ENCODE measurements at places on chromosomes 16 and 17.

DNA sequence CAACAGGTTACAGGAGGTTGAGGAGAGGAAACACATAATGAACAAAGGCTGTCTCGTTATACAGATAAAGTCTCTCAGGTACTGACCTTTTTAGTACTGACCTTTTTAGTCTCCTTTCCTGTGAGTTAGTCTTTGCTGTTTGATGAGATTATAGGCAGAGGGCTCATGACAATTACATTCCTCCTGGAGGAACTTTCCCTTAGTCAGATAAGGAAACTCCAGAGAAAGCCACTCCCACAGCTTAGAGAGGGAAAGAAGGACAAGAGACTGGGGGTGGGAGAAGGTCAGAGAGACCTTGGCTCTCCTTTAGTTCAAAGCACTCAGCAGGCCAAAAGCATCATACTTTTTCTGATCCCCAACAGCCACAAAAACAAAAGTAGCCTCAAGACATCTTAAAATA lies 15.3 kb upstream of the PSMD7 start:
- DNase-seq = no peak

DNA sequence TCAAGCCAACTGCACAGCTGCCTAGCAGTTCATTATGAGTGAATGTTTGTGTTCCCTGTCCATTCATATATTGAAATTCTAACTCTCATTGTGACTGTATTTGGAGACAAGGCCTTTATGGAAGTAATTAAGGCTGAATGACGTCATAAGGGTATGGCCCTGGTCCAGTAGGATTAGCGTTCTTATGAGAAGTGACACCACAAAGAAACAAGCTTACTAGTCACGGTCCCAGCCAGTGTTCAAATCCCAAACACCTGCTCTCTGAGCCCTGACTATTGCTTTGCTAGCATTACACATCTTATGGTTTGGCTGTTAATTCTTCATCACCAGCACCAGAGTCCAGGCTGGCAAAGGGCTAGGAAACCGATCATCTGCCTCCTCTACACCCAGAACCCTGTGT lies 2.2 kb downstream of the ZNF668 start:
- no peak for DNase-seq

GRCh38 chr17:15341385-15341849 lies at the start of gene TEKT3:
TSS of gene TEKT3 (minus strand) at chr17:15341597. CDS start at chr17:15331585, 10,012 bp downstream.
- DNase-seq = peak; percentile 15

DNA sequence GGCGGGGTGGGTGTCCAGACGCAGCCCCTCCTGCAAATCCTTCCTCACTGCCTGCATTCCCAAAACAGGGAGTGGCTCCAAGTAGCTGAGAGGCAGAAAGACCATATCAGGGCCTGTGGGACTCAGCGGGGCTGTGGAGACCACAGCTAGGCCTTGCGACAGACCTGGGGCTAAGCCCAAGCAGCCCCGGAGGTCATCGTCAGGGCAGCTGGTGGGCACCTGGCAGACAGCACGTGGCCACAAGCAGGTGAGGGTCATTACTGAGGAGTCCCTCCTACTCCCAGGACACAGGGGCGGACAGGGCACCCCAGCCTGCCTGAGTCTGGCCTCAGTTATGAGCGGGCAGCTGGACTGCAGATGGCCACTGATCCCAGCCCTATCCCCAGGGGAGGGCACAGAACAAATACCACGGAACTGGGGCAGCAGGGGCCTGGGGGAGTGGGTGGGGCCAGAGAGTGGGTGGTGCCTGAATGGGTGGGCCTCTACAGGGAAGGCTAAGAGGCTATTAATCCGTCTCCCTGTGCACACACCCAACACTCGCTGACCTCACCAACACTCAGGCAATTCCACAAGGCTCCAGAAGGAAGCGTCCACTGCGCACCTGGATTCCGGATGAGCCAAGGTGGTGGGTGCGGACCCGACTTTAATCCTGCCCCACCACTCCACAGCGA lies 8.5 kb downstream of the HS3ST6 start:
- DNase-seq = no peak

DNA sequence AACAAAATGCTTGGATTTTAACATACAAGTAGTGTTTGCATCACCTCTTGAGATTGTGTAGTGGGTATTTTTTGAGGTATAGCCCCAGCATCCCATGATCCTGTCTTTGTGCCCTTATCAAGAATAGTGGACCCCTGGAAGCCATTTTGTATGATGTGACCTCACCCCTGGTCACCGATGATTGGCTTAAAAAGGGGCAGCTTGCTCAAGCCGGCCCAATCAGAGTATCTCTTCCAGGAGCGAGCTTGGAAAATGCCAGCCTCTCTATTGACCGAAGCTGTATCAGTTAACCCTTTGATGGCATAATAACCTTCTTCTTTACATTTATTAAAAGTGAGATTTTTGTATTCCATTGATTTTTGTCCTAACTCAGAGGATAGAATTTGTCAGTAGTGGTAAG lies 55.5 kb upstream of the FAM20A start:
- DNase-seq = no peak

GRCh38 chr17:77691216-77692085 lies 267.1 kb upstream of the TNRC6C start:
- DNase-seq = no peak

- DNase-seq = no peak
Observed at GRCh38 chr17:17408236-17408794, 68.5 kb upstream of the MED9 start.

GRCh38 chr17:81685108-81685507 lies 1.3 kb downstream of the HGS start:
- DNase-seq = no peak

DNA sequence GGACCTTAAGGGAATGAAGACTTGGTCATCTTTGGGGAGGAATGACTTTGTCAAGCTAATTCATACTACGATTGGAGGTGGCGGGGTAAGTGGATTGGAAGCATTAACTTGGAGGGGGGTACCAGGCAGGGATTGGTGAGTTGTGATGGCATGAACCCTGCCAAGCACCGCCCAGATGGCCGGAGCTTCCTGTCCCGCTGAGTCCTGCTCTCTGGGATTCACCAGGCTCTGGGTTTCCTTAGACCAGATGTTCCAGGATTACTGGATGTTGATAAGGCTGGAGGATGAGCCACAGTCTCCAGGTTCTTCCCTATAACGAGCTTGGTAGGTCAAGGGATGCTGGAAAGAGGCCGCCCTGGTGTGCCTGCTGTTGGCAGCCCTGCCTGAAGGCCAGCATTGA lies 154.9 kb downstream of the SDK2 start:
- DNase-seq = no peak

GRCh38 chr17:63676584-63676983 lies 23.3 kb downstream of the LIMD2 start:
- no peak for DNase-seq

DNA sequence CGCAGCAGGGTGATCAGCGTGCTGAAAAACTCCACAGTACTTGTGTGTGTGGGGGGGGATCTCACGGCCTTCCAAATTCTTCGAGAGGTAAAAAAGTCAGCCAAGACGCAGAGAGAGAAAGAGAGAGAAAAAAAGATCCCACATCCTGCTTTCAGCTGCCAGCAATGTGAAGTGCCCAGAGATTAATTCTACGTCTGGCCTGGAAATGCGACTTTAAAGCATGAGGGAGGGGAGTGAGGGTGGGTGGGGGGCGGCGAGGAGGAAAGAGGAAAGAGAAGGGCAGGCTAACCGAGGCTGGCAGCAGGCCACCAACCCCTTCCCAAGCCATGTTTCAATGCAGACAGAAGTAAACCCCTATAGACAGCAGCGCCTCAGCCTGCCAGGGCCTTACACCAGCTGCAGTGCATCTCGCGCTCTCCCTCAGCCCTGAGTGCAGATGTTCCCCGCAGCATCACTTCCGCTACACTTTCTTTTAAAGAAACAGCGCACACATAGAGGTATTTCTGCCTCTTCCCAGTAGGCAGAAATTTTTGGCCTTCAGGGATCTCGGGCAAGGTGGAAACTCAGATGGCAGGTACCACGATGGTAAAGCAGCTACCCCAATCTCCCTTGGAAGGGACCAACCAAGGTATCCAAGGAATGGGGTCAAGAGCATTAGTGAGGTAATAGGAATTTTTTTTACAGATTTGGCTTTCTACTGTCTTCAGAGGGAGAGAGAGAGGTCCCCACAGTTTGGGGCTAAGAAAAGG lies 87.8 kb downstream of the SMG6 start:
- peak; percentile 52 for DNase-seq

DNA sequence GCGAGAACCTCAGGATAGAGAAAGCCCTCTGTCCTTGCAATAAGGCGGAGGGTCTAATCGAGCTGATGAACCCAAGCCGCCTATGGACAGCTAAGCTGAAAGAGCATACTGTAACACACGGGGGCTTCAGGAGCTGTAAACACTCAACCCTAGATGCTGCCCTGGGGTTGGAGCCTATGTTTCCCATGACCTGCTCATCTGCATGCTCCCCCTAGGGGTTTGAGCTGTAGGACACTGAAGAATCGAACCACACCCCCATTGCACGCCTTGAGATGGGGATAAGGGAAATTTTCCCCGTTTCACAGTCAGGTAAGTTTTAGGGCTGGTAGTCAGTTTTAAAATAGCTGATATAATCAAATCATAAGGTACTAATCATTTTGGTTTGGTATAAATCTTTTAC lies 675.6 kb upstream of the CDH8 start:
- DNase-seq = no peak

- no peak for DNase-seq
Observed at GRCh38 chr17:43832168-43832975, 574 bp downstream of the MPP3 start.

GRCh38 chr16:67594956-67595355 lies 32.6 kb downstream of the CTCF start:
- no peak for DNase-seq

- DNase-seq = no peak
Observed at GRCh38 chr17:40542558-40543411, 22.5 kb downstream of the CCR7 start.

DNA sequence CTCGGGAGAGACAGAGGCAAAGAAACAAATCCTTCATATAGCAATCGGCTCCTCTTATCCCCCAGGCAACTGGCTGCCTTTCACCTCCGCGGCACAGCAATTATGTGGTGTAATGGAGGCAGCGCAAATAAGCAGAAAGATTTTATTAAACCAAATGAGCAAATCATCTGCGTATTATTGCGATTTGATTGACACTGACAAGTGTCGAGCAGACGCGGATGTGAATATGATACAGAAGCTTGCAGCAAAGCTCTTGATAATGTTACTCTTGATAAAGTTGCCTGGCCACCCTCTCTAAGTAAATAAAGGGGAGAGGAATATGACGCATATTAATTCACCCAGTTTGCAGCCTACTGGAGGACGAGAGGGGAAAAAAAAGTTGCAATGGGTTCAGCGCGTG lies 26.5 kb upstream of the AKTIP start:
- DNase-seq = no peak

DNA sequence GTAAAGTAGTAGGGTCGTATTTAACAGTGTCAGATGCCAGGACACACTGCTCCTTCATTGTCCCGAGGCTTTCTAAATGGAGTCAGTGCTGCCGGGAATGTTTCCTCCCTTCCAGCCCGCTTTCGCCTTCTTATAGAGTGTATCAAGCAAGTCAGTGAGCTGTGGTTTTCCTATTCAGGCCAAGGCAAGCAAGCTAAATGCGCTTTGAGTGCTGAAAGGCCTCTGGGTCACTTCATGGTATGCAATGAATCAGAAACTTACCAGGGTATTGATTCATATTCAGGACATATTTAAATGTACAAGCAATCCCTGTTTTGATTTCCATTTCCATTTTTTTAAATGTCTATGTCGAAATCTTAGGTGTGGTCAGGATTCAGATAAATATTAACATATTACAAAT lies 327.9 kb upstream of the SOX9 start:
- no peak for DNase-seq

GRCh38 chr16:27429330-27429871 lies 27.4 kb downstream of the IL21R start:
- DNase-seq = no peak

DNA sequence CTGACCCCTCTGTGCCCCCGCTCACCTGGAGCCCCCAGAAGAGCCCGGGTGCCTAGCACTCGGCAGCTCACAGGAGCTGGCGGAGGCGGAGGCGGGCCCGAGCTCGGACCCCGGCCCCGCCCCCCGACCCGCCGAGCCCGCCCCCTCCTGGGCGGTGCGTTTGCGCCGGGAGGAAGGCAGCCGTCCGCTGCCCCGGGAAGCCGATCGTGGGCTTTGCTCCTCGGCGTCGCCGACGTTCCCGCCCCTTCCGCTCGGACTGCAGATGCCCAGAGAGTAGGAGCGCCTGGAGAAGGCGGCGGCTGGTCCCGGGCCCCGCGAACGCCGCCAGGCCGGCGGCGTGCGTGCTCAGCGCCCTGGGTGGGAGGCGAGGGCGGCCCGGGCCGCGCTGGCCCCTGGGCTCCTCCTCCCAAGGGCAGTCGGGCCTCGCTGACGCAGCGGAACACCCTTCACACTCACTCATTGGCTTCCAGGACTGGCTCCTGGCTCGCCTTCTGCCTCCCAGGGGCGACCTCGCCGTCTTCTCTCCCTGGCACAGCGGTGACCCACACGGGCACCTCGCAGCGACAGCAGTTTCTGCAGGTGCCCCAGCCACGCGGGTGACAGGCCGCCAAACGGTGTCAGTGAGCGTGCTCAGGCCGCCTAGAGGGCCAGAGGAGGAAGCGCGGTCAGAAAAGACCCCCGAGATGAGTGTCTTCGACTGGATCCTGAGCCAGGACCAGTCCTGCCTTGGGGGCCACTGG lies at the start of gene PLSCR3:
Gene PLSCR3 (minus strand): TSS at position 74 of the 740 bp plus-strand sequence. CDS start 415 bp downstream, outside the sequence.
- peak; percentile 58 for DNase-seq

DNA sequence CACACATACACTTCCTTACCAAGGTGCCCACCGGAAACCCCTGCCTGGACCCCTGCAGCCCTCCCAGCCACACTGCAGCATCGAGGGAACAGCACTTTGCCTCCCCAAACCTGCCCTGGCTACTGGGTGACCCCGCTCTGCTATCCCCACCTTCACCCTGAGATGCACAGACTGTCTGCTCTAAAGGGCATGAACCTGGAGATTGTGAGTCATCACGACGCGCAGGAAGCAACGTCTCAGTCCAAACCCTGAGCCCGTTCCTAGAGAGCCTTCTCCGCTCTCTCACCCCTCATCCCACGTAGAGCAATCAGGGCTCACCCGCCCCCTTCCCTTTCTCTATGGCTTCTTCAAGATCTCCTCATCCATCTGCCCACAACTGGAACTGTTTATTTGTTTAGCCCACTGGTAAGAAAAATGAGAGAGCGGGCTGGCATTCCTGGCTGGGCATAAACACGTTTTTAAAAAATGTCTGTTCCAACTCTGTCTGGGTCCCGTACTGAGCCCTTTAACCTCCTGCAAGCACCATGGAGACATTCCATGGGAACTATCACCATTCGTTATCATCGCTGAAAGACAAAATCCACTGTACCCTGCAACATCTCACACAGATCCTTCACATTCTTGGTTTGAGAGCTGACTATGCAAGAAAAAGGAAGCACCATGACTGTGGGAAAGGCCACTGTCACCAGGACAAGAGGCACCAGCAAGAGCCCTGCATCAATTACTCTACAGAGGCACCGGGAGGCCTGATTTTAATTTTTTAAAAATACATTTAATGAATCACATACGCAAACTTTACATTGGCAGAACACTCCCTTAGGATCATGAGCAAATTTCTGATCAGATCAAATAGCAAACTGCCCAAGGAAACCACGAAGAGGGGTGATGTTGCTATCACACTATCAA lies 28.2 kb downstream of the ZFHX3 start:
- DNase-seq = no peak

All from stimulated activated CD4-positive, alpha-beta T cell treated with anti-CD3 and anti-CD28 coated beads, Interleukin-1b, Interleukin-23, amount 100 ng/mL, for 24 hours (primary cell).